ENCODE measurements at places on chromosomes 1 and 21.

- H3K27ac ChIP-seq: peak overlapping the region; percentile 51
- H3K4me1 ChIP-seq: peaks cover 69% of the 10 kb centered on the region
- DNase-seq: no peak
Observed at GRCh38 chr1:244840219-244840794, 4.8 kb downstream of the COX20 start.

DNA sequence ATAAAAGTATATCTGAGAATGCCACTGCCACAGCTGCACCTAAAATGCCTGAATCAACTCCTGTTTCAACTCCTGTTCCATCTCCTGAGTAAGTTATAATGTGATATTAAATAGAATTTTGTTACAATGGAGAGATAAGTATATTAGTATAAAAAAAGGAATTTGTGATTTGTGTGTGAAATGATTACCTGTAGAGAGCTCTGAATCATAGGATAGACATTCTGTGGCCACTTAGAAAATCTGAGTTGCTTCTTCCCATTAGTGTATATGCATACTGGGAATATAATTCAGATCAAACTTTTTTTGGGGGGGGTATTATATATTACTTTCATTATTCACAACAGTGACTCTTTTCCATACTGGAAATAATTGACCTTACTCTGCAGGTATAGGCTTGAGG lies 52.9 kb downstream of the SUCO start:
- H3K27ac ChIP-seq: no peak overlapping the region
- H3K36me3 ChIP-seq: peaks cover 28% of the 10 kb centered on the region
- peaks cover 28% of the 10 kb centered on the region for H3K4me1 ChIP-seq
- no peaks in the 10 kb centered on the region for H3K27me3 ChIP-seq
- no peak overlapping the region for H3K4me3 ChIP-seq
- no peak for DNase-seq

GRCh38 chr1:167186771-167187170 lies 33.9 kb upstream of the POU2F1 start:
- H3K27me3 ChIP-seq: peaks cover 1% of the 10 kb centered on the region
- H3K27ac ChIP-seq: no peak overlapping the region
- H3K4me1 ChIP-seq: no peaks in the 10 kb centered on the region
- DNase-seq: no peak
- no peaks in the 10 kb centered on the region for H3K36me3 ChIP-seq

DNA sequence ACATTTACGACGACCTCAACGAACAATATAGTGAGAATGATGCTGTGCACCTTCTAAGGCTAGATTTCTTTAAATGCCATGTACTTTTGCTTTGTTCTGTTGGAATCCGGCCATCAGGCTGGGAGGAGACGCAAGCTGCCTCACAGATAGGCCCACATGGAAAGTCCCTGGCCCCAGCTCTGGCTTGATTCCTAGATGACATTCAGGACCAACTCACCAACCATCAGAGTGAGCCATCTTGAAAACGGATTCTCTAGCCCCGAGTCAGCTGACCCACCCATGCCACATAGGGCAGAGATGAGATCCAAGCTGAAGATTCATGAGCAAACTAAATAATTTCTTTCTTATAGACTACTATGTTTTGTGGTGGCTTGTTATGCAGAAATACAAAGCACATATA lies 164.4 kb downstream of the ZNF281 start:
- DNase-seq: no peak
- no peak overlapping the region for H3K4me3 ChIP-seq
- H3K27me3 ChIP-seq: peaks cover 37% of the 10 kb centered on the region
- H3K4me1 ChIP-seq: no peaks in the 10 kb centered on the region
- H3K27ac ChIP-seq: no peak overlapping the region
- H3K36me3 ChIP-seq: no peaks in the 10 kb centered on the region

DNA sequence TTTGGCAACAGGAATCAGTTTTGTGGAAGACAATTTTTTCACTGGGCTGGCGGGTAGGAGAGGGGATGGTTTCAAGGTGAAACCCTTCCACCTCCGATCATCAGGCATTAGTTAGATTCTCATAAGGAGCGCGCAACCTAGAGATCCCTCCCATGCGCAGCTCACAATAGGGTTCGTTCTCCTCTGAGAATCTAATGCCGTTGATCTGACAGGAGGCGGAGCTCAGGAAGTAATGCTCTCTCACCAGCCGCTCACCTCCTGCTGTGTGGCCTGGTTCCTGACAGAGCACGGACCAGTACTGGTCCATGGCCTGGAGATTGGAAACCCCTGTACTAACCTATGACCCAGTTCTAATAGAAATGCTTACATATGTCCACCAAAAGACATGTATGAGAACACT lies 96.6 kb upstream of the KIAA1614 start:
- H3K27ac ChIP-seq: no peak overlapping the region
- no peak for DNase-seq
- H3K27me3 ChIP-seq: no peaks in the 10 kb centered on the region
- H3K36me3 ChIP-seq: peaks cover 18% of the 10 kb centered on the region

GRCh38 chr1:201019321-201019977 lies 4.1 kb downstream of the KIF21B start:
- peak overlapping the region; percentile 97 for H3K27ac ChIP-seq
- H3K4me1 ChIP-seq: peaks cover 70% of the 10 kb centered on the region
- peak overlapping the region; percentile 91 for H3K4me3 ChIP-seq
- DNase-seq: peak; percentile 98

GRCh38 chr1:84366786-84367185 lies 31.5 kb upstream of the DNASE2B start:
- no peak overlapping the region for H3K4me3 ChIP-seq
- no peaks in the 10 kb centered on the region for H3K27me3 ChIP-seq
- H3K4me1 ChIP-seq: peaks cover 11% of the 10 kb centered on the region
- no peak for DNase-seq
- H3K36me3 ChIP-seq: no peaks in the 10 kb centered on the region
- H3K27ac ChIP-seq: no peak overlapping the region

DNA sequence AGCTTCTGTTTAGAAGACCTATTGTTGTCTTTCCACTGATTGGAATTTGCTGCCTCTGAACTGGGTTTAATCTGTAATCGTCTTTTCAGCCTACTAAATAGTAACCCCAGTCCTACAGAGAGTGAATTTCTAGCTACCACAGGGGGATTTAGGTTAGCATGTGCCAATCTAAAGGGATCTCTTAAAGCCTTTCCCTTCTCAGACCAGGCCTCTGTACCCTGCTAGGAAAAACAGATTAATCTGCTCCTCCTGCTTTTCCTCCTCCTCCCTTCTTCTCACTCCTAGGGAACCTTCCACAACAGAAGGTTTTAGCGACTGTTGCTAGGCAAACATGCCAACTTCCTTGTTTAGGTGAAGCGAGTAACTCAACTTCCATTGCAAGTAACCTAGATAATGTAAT lies 1.3 kb upstream of the RC3H1 start:
- H3K4me3 ChIP-seq: peak overlapping the region; percentile 82
- H3K27ac ChIP-seq: peak overlapping the region; percentile 95
- peaks cover 11% of the 10 kb centered on the region for H3K36me3 ChIP-seq
- no peaks in the 10 kb centered on the region for H3K27me3 ChIP-seq
- peaks cover 26% of the 10 kb centered on the region for H3K4me1 ChIP-seq

All from activated CD8-positive, alpha-beta T cell treated with anti-CD3 and anti-CD28 coated beads for 36 hours (primary cell).